ENCODE measurements at places on chromosomes 2 and 18. TPM values are rescaled to one million over a fixed set of nuclear protein-coding genes. Genes with fewer than 3 reads are reported as not detected.

The PSMG2 gene
- 69.0 TPM for total RNA-seq

The EPB41L3 gene
- 13.1 TPM for total RNA-seq

The TRAPPC8 gene
- 27.7 TPM for total RNA-seq

The KCNK3 gene
- total RNA-seq = 0.68 TPM

The DSG1 gene
- not detected for total RNA-seq

The UGT1A10 gene
- not detected for total RNA-seq

The ELOA2 gene
- not detected for total RNA-seq

The TPO gene
- not detected for total RNA-seq

The PREB gene
- 56.3 TPM for total RNA-seq

The CDK15 gene
- total RNA-seq = not detected

The OSR1 gene
- 0.45 TPM for total RNA-seq

The NEUROD1 gene
- 2.5 TPM for total RNA-seq

The TRIM54 gene
- total RNA-seq = not detected

The TMEM37 gene
- 5.3 TPM for total RNA-seq

The DES gene
- 0.28 TPM for total RNA-seq

The SIX3 gene
- total RNA-seq = not detected

The CNNM4 gene
- total RNA-seq = 11.8 TPM

The GKN2 gene
- total RNA-seq = not detected

The RIT2 gene
- not detected for total RNA-seq

The PLA2R1 gene
- 0.09 TPM for total RNA-seq

The MATN3 gene
- 1.3 TPM for total RNA-seq

The CLIP4 gene
- 14.5 TPM for total RNA-seq
